A172 (cell line): ENCODE measurements at places on chromosomes 2 and 18. TPM values are rescaled to one million over a fixed set of nuclear protein-coding genes. Genes with fewer than 3 reads are reported as not detected.

GRCh38 chr2:228876276-228876675, 394.8 kb downstream of the PID1 start:
- no peak for DNase-seq

KIAA2012 gene
- total RNA-seq, result not detected in 2 replicates

DNA sequence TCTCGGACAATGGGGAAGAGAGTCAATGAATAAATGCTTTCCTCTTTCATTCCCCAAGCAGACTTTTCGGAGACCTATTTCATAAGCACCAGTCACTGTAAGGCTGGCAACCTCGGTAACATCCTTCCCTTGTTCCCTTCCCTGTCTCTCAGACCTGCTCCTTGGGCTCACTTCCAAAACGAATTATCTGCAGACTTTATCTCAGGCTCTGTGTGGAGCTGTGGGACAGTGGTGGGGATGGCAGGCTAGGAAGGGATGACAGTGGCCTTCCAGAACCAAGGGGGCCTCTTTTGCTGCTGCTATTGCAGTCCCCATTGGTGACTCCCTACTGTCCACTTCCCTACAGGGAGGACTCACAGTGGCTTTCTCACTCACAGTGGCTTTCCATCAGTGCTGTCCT, 185.6 kb upstream of the MEX3C start:
- no peak for DNase-seq

BUB1 gene
- total RNA-seq, result 111 and 113 TPM in 2 replicates

- no peak for DNase-seq
Measured at GRCh38 chr18:41396211-41396610, 558.8 kb upstream of the PIK3C3 start.

DNA sequence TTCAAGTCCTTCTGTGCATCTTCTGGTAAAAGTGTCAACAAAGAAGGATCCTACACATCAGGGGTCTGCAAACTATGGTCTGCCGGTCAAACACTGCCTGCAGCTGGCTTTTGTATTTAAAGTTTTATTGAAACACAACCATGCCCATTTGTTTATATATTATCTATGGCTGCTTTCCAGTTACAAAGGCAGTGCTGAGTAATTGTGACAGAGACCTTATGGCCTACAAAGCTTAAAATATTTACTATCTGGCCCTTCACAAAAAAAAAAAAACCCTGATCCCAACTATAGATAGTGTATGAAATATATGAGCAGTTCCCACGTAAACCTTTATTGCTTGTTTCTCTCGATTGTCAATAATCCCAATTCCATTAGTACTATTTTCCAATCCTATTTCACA, 101.4 kb downstream of the RBMS1 start:
- no peak for DNase-seq

GRCh38 chr2:118747066-118747465, 100.4 kb downstream of the EN1 start:
- DNase-seq, result no peak

- DNase-seq, result no peak
Measured at GRCh38 chr2:124755386-124755785, 730.3 kb downstream of the CNTNAP5 start.

DNA sequence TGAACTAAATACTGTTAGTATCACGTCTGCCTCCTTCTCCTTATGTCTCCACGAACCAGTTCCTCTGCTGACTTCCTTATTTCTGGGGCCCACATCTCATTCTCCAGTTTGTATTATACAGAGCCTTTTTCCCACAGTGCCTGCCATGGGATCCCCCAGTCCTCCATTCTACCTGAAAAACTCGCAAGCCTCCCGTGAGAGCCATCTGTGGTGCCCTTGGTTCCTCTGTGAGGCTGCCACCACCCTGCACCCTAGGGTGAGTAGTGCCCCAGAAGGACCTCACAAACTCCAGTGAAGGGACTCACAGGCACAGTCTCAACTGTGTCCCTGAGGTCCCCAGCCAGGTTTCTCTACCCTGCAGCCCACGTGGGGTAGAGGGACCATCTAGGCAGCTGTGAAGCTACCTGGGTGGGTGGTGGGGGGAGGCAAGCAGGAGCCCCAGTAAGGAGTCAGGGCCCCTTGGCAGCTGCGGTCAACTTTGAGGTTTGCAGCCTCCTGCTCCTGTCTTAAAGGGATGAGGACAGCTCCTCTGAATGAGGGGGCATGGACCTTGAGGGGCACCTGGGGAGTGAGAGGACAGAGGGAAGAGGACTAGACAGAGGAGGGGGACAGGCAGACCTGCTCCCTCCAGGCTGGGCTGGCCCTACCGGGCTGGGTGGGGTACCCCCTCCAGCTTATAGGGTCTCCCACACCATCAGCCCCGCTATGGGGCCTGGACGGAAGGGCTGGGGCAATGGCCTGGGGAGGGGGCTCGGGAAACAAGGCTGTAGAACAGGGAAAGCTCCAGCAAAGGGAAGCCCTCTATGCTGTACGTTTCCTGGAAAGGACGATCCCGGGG, 1.0 kb downstream of the PSTPIP2 start:
- DNase-seq, result no peak

DNA sequence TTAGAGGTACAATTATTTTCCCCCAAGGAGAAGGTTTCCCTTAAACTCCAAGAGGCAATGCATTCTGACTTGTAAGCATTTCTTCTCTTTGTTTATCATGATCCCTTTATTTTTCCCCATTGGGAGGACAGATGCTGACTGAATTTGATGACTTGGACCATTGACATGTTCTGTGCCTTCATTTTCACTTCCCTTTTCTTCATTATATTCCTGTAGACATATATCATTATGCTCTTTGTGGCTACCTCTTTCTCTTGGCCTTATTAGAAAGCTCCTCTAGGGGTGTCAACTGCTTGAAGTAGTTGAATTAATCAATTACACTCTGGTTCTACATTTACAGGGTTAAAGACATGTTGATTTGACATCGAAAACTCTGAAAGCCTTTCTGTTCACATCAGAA, 330.0 kb upstream of the DCC start:
- DNase-seq, result no peak

CCDC68 gene
- 0.07 TPM in 1 of 2 replicates, not detected in the other for total RNA-seq

ALPG gene
- 0.12 TPM in 1 of 2 replicates, not detected in the other for total RNA-seq

CHST9 gene
- total RNA-seq, result not detected in 2 replicates

- DNase-seq, result peak; percentile 75
Measured at GRCh38 chr18:59783138-59783537, 85.9 kb upstream of the CCBE1 start.

GRCh38 chr2:190090148-190090547, 27.6 kb upstream of the MSTN start:
- no peak for DNase-seq

DNA sequence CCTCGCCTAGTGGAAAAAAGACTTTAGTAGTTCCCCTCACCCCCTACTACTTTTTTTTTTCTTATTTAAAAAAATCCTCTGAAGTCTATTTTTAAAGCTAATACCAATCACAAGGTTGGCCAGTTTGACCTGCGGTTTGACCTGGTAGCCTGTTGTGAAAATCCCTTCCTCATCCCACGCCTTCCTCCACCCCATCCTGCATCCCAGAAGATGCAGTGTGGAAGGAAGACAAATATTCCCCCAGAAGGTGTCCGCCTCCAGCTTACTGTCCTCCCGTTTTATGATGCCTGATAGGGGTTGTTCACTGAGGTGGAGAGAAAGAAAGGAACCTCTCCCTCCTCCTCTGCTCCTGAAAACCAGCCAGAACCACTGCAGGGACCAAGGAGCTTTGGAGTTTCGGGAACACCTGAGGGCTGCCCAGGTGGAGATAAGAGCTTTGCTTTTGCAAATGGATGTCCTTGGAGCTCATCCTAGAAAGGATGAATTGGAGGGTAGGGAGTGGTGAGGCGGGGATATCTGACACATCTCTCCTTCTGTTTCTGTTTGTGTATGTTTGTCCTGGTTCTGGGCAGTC, 909 bp downstream of the ATP6V1C2 start:
- DNase-seq, result no peak

TMSB10 gene
- total RNA-seq, result 8,628 and 10,596 TPM in 2 replicates

POMC gene
- total RNA-seq, result not detected in 2 replicates

CXCR1 gene
- total RNA-seq, result not detected in 2 replicates

DNA sequence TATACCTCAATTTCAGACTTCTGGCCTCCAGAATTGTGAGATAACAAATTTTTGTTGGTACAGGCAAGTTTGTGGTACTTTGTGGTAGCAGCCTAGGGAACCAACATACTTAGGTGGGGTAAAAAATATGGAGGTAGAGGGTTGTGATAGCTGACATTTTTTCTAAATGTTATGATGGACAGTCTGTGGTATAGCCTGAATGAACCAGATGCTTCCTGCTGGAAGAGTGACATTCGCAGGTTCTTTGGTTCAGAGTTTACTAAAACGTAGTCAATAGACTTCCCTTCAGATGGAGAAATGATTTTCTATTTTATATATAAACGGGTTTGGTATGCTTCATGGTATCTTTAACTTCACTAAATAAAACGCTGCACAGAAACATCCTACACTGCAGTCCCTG, 42.8 kb downstream of the PMAIP1 start:
- no peak for DNase-seq

- no peak for DNase-seq
Measured at GRCh38 chr2:23649303-23649702, 264.3 kb downstream of the KLHL29 start.

GRCh38 chr18:25662272-25662671, 310.3 kb upstream of the ZNF521 start:
- DNase-seq, result no peak

DNA sequence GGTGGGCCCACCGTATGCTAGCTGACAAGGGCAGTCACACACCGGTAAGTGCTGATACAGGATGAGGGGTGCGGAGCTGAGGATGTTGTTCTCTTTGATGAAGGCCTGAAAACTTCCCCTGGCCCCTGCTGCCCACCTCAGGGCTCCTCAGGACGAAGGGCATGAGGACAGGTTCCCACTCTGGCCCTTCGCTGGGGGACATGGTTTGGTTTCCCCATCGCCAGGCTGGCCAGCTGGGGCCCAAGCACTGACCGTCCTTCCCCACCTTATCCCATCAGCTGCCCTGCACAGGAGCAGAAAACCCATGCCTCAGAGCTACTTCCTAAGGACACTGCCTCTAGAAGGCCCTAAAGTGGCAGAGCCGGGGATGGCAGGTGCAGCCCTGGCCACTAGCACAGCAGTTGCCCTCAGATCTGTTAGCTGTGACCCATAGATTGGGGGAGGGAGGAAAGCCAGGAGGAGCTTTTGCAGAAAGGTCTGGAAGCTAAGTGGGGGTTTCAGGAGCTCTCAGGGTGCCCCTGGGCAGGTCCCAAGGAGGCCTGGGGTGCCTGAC, 66.5 kb downstream of the TFCP2L1 start:
- DNase-seq, result no peak

C2orf66 gene
- total RNA-seq, result 0.26 TPM in 1 of 2 replicates, not detected in the other

DNA sequence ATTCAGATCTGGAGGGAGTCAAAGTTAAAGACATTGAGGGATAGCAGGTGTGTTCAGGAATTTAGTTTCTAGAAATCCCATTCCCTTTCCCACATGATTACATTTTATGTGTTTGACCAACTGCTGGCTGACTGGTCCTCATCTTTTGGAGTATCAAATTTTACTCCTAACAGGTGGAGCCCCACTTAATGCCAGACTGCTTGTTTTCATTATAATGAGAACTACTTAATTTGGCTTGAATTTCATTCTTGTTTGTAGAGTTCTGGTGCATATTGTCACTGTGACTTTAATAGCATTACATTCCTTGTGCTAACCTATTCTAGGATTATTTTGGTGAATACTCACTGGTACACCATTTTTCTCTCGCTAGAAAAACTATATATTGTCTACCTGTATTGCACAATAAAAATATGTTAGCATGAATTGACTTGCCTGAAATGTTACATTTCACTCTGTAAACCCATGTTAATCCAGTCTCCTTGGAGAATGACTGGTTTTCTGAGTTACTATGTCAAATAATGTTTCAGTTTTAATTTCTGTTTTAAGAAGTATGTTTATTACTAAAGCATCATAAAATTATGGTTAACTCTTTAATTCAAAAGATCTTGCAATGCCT, 98.2 kb downstream of the TANC1 start:
- no peak for DNase-seq

DNA sequence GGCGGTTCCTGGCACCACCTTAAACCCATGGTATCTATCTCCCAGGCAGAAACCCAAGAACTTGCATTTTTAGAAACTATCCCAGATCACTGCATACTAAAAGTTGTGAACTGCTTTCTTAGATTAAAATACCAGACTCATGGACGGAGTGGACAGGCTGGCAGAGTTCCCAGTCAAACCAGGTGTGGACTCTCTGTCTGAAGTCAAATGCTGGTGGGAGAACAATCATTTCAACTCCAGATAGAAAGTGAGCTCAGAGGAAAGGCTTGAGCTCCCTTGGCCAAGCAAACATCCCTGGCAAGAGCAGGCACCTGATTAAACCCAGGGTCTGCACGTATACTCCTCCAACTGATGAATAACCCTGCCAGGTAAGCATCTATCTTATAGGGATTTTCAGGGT, 19.5 kb downstream of the NXPH2 start:
- no peak for DNase-seq

GRCh38 chr18:58674863-58675472, 3.7 kb downstream of the MALT1 start:
- no peak for DNase-seq

- no peak for DNase-seq
Measured at GRCh38 chr2:11644293-11644692, 25.7 kb downstream of the NTSR2 start.

DNA sequence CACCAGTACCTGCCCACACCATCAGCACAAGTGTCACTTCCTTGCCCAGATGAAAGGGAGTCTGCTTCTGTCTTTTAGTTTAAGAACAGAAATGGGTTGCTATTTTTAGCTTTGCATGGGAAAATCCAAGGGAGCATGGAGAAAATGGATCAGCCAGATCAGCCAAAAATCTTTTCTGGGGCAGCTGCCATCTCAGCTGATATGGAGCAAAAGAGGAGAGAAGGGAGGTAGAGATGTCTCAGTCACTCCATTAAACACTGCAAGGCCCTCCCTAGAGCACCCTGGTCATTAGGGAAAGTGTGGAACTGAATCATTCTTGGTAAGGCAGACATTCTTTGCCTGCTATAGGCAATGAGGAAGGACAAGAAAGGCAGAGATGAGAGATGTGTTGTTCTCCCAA, 79.9 kb downstream of the CTAGE1 start:
- DNase-seq, result no peak

GRCh38 chr2:231244382-231245248, 46.2 kb downstream of the ARMC9 start:
- DNase-seq, result no peak

HES6 gene
- total RNA-seq, result 28.6 and 31.7 TPM in 2 replicates

GRCh38 chr18:76903386-76903785, 81.0 kb downstream of the ZNF236 start:
- DNase-seq, result no peak

GRCh38 chr2:11987151-11987550, 240.7 kb downstream of the LPIN1 start:
- no peak for DNase-seq

GRCh38 chr2:232667989-232668583, 29.0 kb upstream of the GIGYF2 start:
- no peak for DNase-seq

NABP1 gene
- 44.6 and 53.0 TPM in 2 replicates for total RNA-seq
